Articular chondrocyte of knee joint (primary cell): ENCODE measurements at places on chromosomes 1 and 21. TPM values are rescaled to one million over a fixed set of nuclear protein-coding genes. Genes with fewer than 3 reads are reported as not detected.

Gene SPAG17
- total RNA-seq: 5.0 TPM in 2 replicates

Gene HTR1D
- total RNA-seq: 0.11 TPM in 1 of 2 replicates, not detected in the other

Gene JAM2
- total RNA-seq: 0.78 and 2.9 TPM in 2 replicates

Gene KCNK1
- total RNA-seq: 10.5 and 12.3 TPM in 2 replicates

Gene TRIM45
- total RNA-seq: 1.4 and 1.9 TPM in 2 replicates

Gene USH2A
- total RNA-seq: under 0.01 TPM in 2 replicates
